Activated CD4-positive, alpha-beta T cell treated with anti-CD3 and anti-CD28 coated beads for 36 hours (primary cell): ENCODE measurements at places on chromosomes 4 and X.

- no peak for DNase-seq
Observed at GRCh38 chr4:83440148-83440814, 15.3 kb downstream of the HELQ start.

DNA sequence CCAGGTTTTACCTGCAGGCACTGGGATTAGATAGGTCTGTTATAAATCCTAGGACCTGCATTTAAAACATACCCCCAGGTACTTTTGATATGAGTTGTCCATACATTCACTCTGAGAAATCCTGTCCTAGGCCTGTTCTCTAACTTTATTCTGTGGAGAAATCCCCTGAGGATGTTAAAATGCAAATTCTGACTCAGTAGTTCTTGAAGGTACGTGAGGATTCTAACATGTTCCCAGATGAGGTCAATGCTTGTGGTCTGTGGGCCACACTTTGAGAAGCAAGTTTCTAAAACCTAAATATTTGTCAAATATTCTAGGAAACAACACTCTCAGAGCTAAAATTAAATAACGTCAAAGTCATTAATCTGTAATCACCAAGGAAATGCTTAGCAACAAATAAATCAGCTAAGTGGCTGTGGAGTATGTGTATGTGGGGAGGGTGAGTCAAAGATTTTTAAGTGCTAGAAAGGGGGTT lies 101.3 kb upstream of the MAGEB16 start:
- no peak for DNase-seq

- DNase-seq: no peak
Observed at GRCh38 chr4:21554066-21554465, 394.5 kb downstream of the KCNIP4 start.

DNA sequence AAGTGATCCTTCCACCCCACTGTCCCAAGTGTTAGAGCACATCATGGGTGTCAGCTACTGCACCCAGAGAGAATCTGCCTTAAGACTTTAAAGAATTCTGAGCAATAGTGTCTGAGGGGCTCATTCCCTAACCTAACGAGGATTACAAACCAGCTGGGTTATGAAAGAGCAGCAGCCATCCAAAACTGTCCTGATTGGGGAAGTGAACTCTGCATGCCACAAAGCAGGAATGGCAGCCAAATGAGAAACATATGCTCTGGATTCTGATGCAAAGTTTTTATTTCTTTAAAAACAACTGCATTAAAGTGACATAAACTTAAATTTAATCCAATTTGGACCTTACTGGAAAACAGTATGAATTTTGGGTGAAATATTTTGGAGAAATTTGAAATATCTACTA lies 103.2 kb downstream of the ANXA3 start:
- DNase-seq: no peak

GRCh38 chrX:133985164-133985966 lies at the start of gene GPC3:
TSS of gene GPC3 (minus strand) at chrX:133985594.
- peak; percentile 58 for DNase-seq

DNA sequence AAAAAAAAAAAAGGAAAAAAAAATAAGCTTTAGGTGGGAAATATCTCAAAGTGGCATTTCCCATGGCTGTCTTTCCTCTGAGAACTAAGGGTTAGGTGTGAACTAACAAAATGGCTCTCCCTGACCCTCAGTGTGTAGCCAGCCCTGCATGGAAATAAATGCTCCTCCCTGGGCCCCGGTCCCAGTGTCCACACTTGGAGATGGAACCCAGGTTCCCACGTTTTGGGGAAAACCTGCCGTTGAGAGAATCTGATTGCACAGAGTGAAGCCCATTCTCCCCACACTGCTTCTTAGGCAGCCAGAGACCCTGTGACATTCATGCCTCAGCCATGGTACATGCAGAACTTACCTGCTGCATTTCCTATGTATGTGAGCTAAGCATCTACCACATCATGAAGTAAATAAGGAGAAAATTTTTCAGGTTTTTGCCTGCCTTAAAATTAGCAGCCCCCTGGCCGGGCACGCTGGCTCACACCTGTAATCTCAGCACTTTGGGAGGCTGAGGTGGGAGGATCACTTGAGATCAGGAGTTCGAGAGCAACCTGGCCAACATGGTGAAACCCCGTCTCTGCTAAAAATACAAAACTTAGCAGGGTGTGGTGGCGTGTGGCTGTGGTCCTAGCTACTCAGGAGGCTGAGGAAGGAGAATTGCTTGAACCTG lies 34.5 kb downstream of the HTT-AS start:
- no peak for DNase-seq

DNA sequence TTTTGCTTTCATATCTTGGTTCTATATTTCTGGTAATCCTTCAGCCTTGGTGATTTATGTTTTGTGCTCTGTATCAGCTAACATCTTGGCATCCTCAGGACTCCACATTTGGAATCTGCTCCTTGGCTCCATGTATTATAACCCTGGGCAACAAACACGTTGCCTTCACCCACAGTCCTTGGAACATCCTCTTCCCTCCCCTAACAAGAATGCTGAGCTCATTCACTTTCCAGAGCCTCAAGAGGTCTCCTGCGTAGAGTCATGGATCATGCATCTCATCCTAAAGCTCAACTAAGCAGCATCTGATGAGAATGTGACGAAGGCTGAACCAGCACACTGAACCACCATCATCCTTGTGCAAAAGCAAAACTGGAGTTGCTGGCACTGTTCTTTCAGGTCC lies 60.5 kb upstream of the C1GALT1C1 start:
- DNase-seq: no peak

- DNase-seq: no peak
Observed at GRCh38 chr4:47972721-47973120, 43.8 kb downstream of the CNGA1 start.

- peak; percentile 55 for DNase-seq
Observed at GRCh38 chrX:53732797-53733196, 46.3 kb upstream of the HUWE1 start.

DNA sequence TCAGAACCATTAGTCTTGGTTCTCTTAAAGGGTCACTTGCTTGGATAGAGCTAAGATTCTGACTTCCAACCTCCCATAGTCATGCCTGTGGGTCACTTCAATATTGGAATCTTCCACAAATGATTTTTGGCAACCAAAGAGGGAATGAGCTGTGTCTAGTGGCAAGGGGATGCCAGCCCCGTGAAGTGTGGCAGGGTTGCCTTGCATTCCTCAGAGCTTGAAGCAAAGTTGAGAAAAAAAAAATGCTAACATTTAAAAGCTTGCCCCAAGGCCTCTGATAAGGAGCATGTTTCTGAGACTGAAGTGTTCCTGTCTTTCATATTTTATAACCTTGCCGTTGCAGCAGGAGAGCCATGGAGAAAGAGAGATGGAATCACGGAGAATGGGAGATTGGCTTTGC lies 120.2 kb downstream of the PAPSS1 start:
- DNase-seq: no peak

GRCh38 chr4:21979196-21979595 lies 30.6 kb upstream of the KCNIP4 start:
- no peak for DNase-seq

DNA sequence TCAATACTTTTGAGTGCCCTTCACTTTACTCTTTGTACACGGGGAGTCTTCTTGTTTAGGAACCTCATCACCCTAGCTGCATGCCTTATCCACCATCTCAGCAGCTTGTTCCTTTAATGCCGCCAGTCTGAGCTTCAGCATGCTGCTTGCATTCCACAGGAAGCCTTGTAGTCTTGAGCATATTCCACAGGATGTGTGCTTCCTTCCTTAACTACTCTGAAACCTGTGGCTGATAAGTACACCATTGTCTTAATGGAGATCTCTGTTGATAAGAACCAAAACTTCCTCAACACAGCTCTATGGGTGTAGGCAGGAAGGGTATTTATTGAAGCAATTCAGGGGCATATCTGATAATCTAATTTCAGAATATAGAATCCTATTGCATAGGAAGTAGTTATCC lies 24.4 kb upstream of the CCNI start:
- no peak for DNase-seq

GRCh38 chrX:302975-303374 lies 15.6 kb downstream of the GTPBP6 start:
- DNase-seq: no peak

- no peak for DNase-seq
Observed at GRCh38 chr4:165972747-165973146, 99.7 kb downstream of the TLL1 start.

- no peak for DNase-seq
Observed at GRCh38 chrX:97330151-97330550, 446.4 kb downstream of the RPA4 start.

DNA sequence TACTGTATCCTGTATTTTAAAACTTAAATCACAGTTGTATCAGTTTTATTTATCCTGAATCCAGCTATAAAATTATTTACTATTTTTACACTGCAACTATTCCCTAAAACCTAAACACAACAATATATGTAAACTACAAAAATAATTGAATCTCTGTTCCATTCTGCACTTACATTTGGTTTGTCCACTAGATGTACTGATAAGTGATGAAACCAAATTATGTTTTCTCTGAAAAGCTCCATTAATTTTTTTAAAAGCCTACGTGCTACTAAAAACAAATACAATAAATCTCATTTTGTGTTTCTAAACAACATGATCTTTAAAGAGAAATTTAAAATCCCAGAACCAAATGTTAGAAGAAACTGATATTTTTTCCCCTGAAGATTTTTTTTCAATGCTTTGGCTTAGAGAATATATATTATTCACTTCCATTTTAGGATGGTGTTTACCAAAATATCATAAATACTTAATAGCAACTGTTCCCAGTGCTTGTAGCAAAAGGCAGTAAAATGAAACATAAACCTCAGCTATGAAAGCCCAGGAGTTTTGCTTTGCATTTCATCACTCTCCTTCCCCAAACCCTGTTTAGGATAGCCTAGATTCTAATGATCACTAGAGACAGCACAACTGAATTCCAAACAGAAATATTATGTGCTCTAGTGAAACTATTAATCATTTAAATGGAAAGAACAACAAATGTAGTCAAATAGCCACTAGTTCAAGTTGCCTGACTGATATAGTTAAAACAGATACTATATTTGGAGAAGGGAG lies 19.7 kb downstream of the ANTXR2 start:
- no peak for DNase-seq

- no peak for DNase-seq
Observed at GRCh38 chr4:185838104-185838452, 26.1 kb upstream of the SORBS2 start.

DNA sequence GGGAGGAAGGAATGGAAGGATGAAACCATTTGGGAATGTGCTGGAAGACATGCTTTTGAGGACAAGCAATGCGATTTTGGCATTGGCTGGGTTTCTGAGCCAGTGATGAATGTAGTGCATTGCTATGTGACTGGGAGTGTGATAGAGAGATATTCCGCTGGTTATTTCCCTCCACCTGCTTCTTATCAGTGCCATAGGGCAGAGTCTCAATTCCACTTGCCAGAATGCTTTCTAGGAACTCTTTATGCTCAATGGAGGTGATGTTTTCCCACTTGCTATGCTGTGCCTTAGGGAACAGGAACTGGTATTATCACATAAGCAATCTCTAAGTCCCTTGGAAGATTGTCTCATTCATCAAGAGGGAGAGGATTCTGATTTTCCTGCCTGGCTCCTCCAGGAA lies 28.0 kb downstream of the TBL1X start:
- DNase-seq: no peak

- DNase-seq: no peak
Observed at GRCh38 chrX:147322496-147322895, 508.0 kb upstream of the CXorf51A start.

DNA sequence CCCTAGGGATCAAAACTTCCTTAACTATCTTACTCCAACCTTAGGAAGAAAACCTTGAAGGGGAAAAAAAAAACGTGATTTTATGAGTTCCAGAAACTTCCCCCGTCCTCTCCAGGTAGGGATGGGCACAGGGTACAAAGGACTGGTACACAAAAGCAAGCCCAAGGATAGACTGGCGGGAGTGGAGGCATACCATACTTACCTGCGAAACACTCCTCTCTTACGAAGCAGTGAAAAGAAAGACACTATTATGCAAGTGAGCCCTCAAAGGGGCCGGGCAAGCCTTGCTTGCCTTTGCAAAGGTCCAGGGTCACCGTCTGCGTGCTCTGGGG lies 651 bp downstream of the TSPAN6 start:
- no peak for DNase-seq

GRCh38 chrX:66191563-66191962 lies 27.5 kb downstream of the HEPH start:
- no peak for DNase-seq

DNA sequence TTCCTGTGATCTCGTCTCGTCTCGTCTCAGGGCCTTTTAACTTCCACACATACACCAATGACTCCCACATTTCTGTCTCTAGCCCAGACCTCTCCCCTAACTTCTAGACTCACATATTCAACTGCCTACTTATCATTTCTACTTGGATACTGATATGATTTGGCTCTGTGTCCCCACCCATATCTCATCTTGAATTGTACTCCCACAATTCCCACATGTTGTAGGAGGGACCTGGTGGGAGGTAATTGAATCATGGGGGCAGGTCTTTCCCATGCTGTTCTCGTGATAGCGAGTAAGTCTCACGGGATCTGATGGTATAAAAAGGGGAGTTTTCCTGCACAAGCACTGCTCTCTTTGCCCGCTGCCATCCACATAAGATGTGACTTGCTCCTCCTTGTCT lies 8.9 kb downstream of the PHKA2 start:
- DNase-seq: no peak

DNA sequence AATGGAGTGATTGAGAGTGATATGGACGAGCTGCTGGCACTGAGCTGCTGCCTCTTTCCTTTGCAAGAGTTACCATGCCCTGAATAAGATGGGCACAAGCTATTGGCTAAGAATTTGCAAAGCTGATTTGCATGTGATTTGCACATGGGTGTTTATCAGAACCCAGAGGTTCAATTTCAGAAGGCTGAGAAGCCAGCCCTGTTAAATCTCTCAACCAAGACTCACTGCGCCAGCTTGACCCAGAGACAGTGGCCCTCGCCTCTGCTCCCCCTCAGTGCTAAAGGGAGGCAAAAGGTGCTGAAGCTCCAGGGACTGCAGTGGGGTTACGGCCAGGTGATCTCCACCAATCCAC lies 701 bp downstream of the ARHGAP4 start:
- DNase-seq: no peak

- no peak for DNase-seq
Observed at GRCh38 chrX:68261060-68261672, 172.1 kb downstream of the OPHN1 start.

- DNase-seq: peak; percentile 79
Observed at GRCh38 chr4:87058356-87059073, 123.7 kb downstream of the AFF1 start.

- DNase-seq: peak; percentile 21
Observed at GRCh38 chr4:4248885-4249203, 821 bp upstream of the TMEM128 start.

GRCh38 chrX:119040432-119040831 lies 32.4 kb upstream of the CT47C1 start:
- DNase-seq: no peak
